Fibroblast of gingiva (primary cell): ENCODE measurements at places on chromosomes 2 and 18.

GRCh38 chr18:3541549-3542386 lies 91.8 kb downstream of the TGIF1 start:
- DNase-seq: no peak

- peak; percentile 61 for DNase-seq
Observed at GRCh38 chr2:191646163-191646902, 31.6 kb upstream of the NABP1 start.

- no peak for DNase-seq
Observed at GRCh38 chr18:49169037-49169521, 218.3 kb upstream of the SMAD7 start.

DNA sequence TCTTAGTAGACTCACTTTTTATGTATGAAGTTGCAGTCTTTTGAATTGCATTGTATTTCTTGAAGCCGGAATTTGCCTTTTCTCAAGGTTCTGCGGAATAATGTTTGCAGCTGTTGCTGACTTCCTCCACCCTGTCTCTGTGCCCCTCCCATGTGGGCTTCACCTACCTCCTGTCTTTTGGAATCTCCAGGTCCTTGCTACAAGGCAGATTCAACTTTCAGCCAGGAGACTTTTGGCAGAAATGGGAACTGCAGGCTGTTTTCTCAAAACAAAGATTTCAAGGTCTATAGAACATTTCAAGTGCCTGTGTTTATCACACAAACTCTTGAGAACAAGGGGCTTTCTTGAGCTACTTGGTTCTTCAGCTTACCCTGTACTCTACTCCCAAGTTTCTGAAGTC lies 25.6 kb downstream of the ZNF236 start:
- no peak for DNase-seq

GRCh38 chr2:74001781-74002504 lies 17.2 kb downstream of the TET3 start:
- DNase-seq: no peak

DNA sequence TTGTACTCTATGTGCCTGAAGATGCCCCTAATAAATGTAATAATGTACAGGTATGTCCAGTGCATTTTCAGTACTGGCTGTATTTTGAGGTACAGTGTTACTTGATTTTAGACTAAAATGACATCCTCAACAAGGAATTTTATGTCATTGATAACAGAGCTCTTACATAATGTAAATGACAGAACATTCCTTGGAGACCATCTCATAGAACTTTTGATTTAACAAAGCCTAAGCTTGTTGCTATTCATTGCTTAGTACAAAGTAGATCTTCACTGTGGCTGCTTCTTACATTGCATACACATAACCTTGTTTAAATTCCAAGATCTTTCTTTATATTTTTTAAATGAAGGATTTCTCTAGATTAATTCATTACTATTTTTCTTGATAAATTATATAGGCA lies 24.1 kb downstream of the DYNC1I2 start:
- no peak for DNase-seq

GRCh38 chr2:54755641-54756326 lies 32.3 kb downstream of the EML6 start:
- no peak for DNase-seq

GRCh38 chr2:107137706-107138105 lies 251.7 kb upstream of the ST6GAL2 start:
- DNase-seq: no peak

DNA sequence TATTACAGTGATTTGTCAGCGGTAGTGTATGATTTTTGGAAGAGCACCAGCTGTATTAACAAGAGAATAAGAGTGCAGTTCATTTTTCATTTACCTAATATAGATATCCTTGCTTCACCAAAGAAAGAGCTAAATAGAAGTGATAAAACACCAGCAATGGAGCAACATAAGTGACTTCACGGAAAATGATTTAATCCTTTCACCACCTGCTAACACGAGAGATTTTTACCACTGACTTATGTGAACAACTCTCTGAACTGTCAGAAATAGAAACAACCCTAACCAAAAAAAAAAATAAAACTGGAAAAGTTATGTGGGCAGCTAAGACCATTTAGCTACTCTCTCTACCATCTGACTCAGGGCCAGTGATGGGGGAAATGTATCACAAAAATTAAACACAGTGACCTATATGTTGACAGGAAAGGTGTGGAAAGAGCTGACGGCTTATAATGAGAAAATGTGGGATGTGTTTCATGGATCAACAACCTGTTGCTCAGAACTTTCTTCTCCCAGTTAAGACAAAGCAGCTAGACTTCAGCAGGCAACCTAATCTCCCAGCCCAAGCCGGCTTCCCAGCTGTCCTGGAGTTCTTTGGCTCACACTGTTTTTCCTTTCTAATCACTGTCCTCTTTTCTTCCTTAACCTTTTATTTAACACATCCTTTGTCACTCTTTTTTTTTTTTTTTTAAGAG lies 272.7 kb downstream of the SS18 start:
- DNase-seq: no peak

GRCh38 chr2:212033888-212034287 lies 504.7 kb downstream of the ERBB4 start:
- no peak for DNase-seq
